GF-D8 (cell line): ENCODE measurements at places on chromosomes 5 and 9.

DNA sequence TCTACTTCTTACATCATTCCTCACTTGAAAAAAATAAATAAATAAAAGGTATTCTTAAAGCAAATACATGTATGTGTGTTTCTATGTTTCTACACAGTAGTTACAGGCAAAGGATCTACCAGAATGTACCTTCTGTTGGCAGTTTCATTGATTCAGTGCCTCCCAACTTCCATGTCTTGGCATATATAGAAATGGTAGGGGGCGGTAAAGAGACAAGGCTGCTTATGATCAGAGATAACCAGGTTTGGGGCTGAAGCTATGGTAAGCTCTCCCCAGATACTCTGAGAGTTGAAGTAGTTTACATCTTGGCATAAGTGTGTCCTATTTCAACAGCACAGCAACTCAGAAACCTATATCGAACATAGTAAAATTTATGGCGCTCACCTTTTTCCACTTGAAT is 1075.4 kb upstream of the C9orf72 start:
- DNase-seq, result no peak

GRCh38 chr5:78514427-78515330 is 133.9 kb downstream of the LHFPL2 start:
- DNase-seq, result no peak

DNA sequence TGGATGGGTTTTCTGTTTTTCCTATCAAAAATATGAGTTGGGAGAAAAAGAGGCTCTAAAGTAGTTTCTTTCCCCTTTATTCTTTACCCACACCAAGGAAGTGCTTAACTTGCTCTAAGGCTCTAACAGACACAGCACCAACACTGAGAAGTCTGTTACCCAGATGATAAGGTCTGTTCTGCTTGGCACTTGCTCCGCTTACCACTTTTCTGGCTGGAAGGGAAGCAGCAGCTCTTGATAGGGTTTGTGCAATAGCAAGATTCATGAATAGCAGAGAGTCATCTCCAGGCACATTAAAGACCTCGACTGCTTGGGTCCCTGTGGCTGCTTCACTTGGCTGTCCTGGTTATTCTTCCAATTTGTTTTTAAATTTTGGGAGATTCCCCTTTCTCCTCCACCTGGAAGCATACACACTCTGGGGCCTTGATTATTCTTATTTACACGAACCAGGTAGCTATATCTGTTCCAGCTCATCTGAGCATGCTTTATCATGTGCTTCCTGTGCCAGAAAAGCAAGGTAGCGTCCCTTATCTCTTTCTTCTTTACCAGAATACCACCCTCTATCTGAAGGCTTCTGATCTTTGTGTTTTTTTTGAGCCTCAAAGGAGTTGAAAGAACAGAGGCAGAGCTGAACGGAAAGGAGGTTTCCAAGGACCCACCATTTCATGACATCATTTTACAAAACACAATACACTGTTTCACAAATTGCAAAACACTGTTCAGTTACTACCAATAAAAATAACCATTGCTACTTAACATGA is 24.8 kb downstream of the PPP3R2 start:
- DNase-seq, result no peak

GRCh38 chr9:91886414-91887076 is 63.5 kb downstream of the ROR2 start:
- no peak for DNase-seq

- DNase-seq, result no peak
Measured at GRCh38 chr9:36319806-36320205, 61.6 kb upstream of the GNE start.

GRCh38 chr5:148956477-148957385 is 106.1 kb downstream of the SH3TC2 start:
- DNase-seq, result no peak

DNA sequence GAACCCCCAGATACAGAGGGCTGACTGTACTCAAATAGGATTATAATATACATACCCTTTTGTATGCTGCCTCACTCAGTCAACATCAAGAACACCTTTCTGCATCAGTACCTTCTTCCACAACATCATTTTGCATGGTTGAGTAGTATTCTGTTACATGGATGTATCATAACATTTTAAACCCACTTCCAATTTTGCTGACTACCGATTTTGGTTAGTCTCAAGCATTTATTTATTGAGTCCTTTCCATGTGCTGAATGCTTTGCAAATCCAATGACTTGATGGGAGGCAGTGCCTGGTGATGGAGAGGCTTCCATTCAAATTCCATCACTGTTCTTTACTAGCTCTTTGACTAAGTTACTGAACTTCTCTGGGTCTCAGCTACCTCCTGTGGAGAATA is 182.0 kb upstream of the KLF4 start:
- no peak for DNase-seq

GRCh38 chr9:121098567-121099198 is 23.9 kb downstream of the CNTRL start:
- no peak for DNase-seq

- no peak for DNase-seq
Measured at GRCh38 chr9:114403153-114403756, 15.5 kb upstream of the AKNA start.

- DNase-seq, result no peak
Measured at GRCh38 chr9:96023486-96023885, 148.0 kb downstream of the ERCC6L2 start.

DNA sequence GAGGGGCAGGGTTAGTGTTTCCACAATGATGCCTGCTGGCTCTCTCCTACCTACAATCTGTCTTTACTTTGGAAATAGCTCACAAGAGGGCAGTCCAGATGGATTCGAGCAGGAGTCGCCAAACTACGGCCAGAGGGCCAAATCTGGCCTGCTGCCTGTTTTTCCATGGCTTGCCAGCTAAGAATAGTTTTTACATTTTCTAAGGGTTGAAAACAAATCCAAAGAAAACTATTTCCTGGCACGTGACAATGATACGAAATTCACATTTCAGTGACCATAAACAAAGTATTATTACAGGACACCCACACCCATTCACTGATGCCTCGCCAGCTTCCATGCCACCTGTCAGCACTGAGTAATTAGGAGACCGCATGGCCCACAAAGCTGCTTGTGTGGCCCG is 162.9 kb upstream of the WWC1 start:
- DNase-seq, result no peak

DNA sequence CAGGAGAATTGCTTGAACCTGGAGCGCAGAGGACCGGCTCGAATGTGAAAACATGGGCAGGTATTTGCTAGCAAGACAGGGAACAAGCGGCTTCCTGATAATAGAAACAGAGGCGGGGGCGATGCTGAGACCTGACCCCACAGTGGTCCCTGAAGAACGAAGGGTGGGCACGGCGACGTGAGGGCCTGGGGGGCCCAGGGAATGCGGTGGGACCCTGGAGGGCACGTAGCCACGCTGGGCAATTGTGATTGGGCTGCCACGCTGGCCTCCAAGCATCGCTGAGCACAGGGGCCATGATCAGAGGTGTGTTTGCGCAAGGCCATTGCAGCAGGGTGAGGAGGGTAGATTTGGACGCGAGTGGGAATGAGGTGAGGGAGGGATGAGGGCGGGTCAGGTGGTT is 30.7 kb downstream of the MED10 start:
- DNase-seq, result no peak

GRCh38 chr9:127559247-127559680 is 52.8 kb upstream of the STXBP1 start:
- no peak for DNase-seq

- DNase-seq, result no peak
Measured at GRCh38 chr5:96788112-96788749, 19.5 kb downstream of the ERAP1 start.

- DNase-seq, result no peak
Measured at GRCh38 chr5:6573651-6574101, 59.2 kb downstream of the NSUN2 start.
